ENCODE measurements at places on chromosomes 1 and 21.

GRCh38 chr1:231724876-231725647 is 98.5 kb downstream of the DISC1 start:
- DNase-seq = no peak

DNA sequence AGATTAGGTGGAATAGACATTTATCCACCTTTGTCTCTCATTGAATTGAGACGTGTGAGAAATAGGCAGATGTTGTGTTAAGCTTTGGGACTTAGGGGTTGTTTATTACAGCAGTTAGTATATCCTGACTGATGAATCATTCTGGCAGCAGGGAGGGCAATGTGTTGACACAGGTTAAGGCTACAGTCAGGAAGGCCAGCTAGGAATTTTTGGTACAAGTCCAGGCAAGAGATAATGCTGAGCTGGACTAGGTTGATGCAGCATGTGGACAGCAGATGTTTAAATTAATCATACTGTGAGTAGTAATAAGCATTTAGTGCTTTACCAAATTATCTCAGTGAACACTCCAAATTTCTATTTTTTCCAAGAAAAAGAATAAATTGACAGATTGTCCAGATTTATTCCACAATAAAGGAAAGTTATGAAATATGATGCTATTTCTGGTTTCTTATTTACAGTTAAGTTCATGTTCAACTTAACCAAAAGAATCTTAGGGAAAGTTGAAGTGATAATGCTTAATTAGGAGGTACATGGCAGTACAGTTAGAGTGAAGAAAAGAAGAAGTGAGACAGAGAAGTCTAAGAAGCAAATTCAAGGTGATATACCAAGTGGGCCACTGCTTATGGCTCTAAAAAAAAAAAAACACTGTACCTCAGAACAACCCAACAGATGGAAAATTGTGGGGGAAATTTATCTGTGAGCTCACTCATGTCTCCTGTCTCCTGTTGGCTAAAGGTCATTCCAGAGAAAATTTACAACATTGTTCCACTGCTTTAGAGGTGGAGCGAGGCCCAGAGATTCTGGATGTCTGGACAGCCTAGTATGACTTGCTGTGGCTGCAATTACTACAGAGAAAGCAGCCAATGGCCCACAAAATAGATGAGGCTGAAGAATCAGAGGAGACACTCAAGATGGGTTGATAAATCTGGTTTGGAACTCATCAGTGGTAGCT is 102.7 kb upstream of the C21orf91 start:
- DNase-seq = no peak

DNA sequence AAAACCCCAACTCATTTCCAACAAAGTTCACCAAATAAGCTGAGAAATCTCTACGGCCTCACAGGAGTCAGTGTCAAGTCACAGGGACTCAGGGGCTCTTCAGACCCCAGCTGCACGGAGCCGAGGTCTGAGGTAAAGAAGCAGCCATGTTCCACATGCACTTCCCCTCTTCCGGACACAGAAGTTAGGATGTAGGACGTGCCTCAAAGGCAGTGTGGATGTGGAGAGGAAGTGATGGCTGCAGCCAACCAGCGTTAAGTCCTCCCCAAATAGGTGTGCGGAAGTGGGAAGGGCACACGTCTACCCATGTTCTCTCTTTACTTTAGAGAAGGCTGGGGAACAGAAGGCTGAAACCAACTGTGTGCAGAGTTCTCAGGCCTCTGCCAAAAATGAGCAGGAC is 14.6 kb upstream of the NCF2 start:
- DNase-seq = no peak

- DNase-seq = no peak
Measured at GRCh38 chr1:75412616-75413015, 198.3 kb downstream of the SLC44A5 start.

GRCh38 chr1:78060857-78061563 is 15.2 kb downstream of the GIPC2 start:
- DNase-seq = no peak

GRCh38 chr1:55320891-55321290 is 105.7 kb upstream of the USP24 start:
- no peak for DNase-seq

DNA sequence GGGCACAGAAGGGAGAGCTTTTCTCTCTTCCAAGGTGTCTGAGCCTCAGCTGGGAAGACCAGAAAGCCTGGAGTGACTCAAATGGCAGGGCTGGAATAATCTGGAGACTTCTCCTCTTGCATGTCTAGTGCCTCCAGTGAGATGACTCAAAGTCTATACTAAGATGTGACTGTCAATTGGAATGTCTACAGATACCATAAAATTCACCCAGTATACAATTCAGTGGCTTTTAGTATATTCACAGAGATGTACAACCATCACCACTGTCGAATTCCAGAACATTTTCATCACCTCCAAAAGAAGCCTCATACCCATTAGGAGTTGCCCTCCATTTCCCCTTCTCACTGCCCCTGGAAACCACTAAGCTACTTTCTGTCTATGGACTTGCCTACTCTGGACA is 47.9 kb upstream of the CNN3 start:
- DNase-seq = no peak

DNA sequence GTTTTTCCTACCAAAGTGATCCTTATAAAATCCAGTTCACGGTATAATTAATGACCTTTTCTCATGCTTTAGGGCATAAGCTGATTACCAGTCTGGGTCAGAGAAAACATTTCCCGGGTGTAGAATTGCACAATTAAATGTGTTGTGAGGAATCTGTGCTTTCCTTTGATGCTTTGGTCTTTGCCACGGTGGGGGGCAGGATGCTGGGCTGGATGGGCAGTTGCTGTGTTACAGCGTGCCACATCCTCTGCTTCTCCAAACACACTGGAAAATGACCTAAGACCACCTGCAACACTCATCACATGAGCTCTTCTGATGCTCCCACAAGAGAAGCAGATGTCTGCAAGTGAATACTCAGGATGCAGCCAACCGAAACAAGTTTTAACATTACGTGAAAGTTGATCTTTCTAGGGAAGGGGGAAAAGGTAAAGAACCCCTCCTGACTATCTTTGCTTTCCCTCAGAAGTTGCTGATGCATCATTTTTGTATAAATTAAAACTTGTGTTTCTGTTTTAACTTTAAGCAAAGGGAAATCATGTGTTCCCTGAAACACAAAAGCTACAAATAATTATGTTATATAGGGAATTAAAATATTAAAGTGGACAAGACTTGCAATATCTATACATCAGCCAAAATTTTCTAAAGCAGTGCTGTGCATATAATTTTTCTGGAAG is 515.3 kb upstream of the NR5A2 start:
- no peak for DNase-seq

GRCh38 chr1:2340918-2341254 is 50.5 kb downstream of the MORN1 start:
- DNase-seq = no peak

- DNase-seq = no peak
Measured at GRCh38 chr21:41774467-41775148, 7.8 kb upstream of the RIPK4 start.

DNA sequence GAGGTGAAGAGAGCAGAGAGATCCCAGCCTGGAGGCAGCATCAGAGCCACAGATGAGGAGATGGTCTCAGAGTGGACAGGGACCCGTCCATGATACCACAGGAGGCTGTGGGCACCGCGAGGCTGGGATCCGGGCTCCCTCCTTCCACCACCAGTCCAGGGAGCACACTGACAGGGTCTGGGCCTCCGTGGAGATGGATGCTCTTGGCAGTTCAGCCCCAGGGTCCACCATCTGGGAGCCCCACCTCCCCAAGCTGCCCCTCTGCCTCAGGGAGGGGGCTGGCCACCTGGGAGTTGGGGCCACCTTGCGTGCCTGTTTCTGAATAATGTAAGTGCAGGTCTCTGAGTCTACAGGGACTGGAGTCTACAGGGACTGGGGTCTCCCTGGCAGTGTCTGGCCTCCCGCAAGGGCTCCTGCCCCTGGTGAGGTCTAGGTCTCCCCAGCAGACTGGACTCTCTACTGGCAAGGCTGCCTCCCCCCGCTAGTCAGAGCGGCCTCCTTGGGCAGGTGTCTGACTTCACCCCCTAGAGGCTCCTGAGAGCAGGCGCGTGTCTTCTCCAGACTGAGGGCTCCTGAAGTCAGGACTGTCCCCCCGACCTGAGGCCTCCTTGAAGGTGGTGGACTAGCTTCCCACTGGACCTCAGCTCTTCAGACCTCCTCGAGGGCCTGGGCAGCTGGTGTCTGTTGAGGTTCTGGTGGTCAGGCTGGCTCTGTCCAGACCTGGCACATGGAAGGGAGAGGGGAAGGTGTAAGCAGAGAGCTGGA is 218.5 kb downstream of the PTPRU start:
- DNase-seq = no peak

DNA sequence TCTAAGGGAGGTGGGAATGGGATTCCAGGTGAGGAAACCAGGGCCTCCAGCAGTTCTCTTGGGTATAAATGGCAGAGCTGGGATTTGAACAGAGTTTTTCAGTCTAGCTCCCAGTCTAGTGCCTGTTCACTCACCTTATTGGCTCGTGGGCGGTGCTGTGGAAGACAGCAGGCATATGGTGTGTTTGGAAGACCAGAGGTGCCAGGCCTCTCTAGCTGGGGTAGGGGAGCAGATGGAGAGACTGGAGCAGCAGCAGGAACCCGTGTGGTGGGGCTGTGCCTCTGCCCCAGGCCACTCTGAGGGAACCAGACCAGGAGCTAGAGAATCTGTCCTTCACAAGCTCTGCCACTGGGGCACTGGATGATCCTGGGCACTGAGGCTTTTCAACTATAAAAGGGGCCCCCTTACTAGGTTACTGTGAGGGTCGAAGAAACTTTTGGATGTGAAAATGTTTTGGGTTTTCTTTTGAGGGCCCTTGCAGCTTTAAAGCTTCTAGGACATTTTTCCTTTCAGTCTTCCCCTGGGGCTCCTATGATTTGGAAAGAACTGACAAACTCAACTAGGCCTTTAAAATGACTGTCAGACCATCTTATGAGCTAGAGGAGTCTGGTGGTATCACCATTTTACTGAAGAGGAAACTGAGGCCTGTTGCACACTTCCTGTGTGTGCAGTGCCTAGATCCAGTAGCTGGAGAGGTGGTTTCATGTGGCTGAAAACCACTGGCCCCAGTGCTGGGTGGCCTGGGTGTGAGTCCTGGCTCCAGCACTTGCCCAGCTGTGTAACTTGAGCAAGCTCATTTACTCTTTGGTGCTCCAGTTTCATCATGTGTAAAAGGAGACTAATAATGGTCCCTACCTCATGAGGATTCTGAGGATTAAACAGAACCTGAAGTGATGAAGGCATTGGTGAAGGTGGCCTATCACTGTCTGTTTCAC is 6.1 kb downstream of the DMRTB1 start:
- DNase-seq = no peak
